ENCODE measurements at places on chromosomes 1 and 21.

GRCh38 chr1:95352767-95353166 lies 118.8 kb downstream of the RWDD3 start:
- DNase-seq, result peak; percentile 55

DNA sequence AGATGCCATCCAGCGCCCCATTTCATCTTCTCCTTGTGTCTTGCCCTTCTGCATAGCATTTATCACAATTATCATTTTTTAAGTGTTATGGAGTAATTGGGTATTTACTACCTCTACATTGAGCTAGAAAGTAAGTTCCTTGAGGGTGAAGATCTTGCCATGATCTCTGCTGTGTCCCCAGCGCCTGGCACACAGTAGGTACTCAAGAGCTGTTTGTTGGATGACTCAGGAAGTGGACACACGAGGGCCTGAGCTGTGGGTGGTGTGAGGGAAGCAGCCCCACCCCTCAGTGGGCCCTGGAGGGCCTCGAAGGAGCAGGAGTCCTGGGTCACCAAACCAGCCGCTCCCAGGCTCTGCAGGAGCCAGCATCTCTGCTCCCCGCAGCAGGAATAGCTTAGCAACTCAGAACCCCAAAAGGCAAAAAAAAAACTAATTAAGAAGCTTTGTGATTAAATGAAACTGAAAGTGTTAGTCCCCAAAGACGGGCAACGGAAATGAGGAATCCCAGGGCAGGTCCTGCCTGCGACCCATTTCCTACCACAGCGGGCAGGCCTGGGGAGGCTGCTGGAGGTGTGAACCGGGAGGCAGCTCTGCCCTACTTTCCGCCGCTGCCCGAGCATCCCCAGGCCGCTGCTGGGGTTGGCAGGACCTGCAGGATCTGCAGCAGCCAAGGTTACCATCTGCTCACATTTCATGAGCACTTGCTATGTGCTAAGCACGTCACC lies 87.7 kb downstream of the LACTBL1 start:
- DNase-seq, result no peak

DNA sequence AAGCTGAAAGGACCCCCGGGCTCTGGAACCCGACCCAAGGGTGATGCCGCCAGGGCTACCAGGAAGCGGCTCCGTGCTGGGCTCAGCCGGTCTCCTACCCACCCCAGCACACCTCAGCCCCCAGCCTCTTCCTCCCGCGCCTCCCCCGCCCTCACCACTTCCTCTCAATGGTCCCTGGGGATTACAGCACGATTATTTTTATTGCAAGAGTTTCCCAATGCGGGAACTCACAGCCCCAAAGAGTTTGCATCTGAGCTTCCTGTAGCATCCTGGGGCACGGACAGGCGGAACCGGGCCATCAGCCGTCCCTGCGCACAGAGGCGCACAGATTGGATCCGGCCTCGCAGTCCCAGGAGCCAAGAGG lies 8.7 kb upstream of the SLX9 start:
- no peak for DNase-seq

GRCh38 chr1:105427543-105427942 lies 1628.9 kb upstream of the PRMT6 start:
- DNase-seq, result no peak

DNA sequence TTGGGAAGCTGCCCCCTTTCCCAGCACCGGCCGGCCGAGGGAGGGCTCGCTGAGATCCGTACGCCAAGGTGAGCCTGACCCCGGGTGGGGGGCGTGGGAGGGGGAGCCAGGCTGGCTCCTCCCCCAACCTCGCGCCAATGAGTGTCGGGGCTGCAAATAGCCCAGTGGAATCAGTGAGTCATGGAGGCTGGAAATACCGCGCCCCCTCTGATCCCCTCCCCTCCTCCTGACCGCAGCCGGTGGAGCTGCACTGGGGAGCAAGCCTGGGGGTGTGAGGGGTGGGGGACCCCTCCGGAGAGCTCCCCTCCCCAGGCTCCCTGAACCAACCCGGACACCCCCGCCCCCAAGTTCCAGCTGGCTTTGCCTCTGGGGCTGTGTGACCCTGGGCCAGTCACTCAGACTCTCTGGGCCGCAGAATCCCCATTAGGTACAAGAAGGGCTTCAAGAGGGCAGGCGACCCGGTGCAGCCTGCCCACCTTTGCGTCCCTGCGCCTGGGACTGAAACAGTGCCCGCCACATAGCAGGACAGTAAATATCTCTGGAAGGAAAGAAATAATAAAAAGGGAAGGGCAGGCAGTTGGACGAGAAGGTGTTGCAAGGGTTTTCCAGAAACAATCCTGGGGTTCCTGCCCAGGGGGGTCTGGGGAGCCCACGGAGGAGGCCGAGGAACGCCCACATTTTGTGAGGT lies 4.5 kb downstream of the HSPB7 start:
- DNase-seq, result peak; percentile 60

DNA sequence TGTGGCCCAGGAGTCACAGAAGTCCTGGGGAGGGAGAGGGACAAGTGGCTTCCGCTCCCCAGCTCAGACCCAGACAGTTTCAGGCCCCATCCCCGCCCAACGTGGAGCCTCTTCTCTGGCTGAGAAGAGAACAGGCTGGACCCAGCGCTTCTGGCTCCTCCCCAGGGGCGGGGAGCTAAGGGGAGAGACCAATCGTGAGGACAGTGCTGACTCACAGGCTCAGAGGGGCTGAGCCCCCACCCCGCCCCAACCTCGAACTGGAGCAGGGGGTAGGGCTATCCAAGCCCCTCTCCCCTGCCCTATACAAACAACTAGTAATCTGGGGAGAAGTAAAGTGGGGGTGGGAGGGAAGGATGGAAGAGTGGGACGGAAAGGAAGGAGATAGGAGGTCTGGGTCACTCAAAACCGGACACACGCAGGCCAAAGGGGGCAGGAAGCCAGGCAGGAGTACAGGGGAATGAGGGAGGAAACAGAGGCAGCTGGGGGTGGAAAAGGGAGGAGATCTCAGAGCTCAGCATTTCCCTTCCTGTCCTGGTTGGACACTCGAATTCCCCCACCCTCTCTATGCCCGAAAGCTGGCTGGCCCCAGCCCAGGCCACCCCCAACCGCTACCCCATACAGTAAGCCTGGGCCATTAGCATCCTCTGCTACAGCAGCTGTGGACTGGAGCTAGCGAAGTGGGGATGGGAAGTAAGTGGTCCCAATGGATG lies at the start of gene SHC1:
TSS of gene SHC1 (minus strand) at position 117 of the 710 bp plus-strand sequence. CDS start 221 bp downstream, outside the sequence.
- peak; percentile 97 for DNase-seq

DNA sequence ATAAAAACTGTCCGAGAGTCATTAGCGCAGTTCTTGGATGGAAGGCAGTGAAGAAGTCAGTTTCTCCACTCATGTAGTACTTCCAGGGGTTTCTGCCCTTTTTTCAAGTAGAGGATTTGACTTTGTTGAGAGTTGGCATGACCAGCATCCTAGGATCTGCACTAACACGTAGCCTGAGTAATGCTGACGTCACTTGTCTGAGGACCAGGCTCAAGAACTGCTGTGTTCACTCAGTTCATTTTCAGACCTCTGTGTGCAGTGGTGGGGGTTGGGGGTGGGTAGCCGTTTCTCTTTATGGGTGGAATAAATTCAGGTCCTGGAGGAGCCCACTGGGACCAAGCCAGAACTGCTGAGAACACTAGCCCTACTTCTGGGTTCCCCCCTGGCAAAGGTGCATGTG lies 53.3 kb downstream of the MRPS6 start:
- DNase-seq, result no peak

- peak; percentile 73 for DNase-seq
Observed at GRCh38 chr1:18923756-18924211, 21.4 kb upstream of the ALDH4A1 start.

GRCh38 chr1:91527266-91527765 lies 26.7 kb downstream of the CDC7 start:
- DNase-seq, result no peak

GRCh38 chr1:154301582-154301981 lies 19.3 kb upstream of the AQP10 start:
- DNase-seq, result no peak

- no peak for DNase-seq
Observed at GRCh38 chr1:48936436-48936835, 159.7 kb upstream of the BEND5 start.

- no peak for DNase-seq
Observed at GRCh38 chr1:201461645-201462441, 7.1 kb downstream of the PHLDA3 start.

DNA sequence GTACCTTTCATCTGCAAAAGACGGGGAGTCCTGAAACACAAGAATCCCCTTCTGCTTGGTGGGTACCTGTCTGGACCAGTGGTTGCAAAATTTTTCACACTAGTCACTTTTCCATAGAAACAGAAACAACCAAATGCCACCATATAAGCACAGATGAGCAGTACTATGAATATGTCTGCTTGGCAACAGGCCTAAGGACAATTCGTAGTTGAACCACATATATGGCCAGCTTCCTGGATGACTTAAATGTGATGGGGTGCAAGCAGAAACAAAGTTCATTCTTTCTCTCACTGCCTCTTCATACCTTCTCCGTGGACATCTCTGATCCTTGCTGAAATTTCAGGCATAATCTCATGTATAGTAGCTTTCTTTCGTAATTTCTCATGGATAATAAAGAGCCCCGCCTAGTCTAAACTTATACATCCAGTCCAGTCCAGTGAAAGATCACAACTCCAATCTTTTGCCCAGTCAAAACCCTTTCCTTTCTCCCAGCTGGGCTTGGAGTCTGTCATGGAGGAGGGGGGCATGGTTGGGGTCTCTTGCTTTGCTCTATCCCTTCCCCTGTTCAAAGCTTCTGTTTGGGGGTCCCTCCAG lies 7.0 kb downstream of the FCAMR start:
- no peak for DNase-seq

DNA sequence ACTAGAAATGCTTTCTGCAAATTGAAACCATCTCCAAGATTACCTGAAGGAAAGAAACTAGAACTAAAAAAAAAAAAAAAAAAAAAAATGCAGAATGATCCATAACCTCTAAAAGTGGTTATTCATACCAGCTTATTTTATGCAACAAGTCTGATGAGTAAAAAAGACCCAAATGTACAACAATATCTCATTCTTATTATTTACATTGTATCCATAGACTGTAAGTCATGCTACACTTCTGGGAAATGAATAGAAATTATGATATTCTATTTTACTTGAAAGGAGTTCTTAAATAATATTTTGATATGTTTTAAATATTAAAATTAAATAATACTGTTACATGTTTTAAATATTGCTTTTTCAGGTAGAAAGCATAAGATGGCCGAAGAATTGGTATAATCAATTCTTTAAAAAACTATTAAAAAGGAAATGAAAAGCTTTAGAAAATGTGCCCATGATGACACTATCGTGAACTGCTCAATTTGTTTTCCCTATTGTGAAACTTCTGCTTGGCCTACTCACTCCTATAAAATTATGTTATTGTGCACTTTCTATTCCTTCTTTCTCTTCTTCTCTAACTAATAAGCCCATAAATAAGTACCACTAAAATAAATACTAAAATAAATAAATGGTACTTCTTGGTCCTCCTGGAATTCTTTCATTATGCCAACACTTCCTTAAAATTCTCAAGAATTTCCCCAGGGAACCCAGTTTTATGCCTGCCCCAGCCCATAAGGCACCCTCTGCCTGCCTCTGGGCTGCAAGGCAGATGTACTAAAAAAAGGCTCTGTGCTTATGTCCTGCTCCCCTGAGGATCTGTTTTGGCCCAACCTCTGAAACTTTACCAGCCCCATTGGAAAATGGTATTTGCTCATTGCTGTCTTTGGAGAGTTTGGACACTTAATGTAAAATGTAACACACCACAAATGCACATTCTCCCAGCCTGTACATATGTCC lies 18.1 kb downstream of the SAMSN1 start:
- DNase-seq, result no peak
